ENCODE measurements at places on chromosomes 6 and 20. TPM values are rescaled to one million over a fixed set of nuclear protein-coding genes. Genes with fewer than 3 reads are reported as not detected.

DAAM2 gene
- total RNA-seq = not detected

DNA sequence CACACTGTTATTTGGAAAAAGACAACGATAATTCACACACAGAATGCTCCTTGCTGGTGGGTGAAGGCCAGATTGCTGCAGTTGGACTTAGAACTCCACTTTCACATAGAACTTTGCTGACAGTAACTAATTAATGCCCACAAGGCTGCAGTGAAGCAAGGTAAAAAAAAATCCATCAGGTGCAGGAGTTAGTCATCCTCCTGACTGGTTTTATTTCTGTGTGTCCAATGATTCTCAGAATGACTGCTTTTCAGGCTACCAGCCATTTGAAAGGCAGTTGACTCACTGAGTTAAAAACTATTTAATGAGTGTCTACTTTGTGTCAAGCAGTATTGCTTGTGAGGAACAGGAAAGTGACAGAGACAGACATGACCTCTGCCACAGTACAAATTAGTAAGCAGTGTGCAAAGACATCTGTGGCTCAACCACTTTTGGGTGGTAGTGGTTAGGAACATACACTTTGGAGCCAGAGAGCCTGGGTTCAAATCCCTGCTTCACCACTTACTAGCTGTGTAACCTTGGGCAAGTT, 41.9 kb downstream of the ELOVL5 start:
- no peak for DNase-seq

IL20RA gene
- not detected for total RNA-seq

SEMG1 gene
- total RNA-seq = not detected

HLA-DQA2 gene
- total RNA-seq = 173 TPM

DNA sequence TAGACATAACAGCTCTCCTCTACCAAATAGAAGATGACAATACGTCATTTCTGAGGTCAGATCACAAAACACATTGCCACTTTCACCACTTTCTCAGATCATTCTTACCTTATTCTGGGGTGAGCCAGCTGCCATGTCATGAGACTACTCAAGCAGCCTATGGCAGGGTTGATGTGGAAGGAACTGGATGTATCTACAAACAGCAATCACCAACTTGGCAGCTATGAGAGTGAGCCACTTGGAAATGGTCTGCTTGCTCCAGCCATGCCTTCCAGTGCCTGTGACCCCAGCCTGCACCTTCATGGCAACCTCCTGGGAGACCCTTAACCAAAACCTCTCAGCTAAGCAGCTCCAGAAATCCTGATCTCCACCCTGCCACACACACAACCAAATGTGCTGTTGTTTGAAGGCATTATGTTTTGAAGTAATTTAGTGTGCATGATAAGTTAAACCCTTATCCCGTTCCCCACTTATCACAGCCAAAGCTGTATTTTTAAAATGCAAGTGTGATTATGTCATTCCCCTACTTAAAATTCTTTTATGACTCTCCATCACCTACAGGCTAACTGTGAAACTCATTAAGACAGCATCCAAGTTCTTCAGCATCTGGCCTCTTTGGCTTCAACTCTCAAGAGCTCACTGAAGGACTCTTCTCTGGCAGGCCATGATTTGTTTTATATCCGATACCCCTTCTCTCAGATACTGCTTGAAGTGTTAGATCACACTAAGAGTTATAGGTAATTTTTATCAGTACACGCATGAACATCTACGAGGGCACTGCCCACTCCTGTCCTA, 150.6 kb downstream of the LY86 start:
- DNase-seq = no peak

DNA sequence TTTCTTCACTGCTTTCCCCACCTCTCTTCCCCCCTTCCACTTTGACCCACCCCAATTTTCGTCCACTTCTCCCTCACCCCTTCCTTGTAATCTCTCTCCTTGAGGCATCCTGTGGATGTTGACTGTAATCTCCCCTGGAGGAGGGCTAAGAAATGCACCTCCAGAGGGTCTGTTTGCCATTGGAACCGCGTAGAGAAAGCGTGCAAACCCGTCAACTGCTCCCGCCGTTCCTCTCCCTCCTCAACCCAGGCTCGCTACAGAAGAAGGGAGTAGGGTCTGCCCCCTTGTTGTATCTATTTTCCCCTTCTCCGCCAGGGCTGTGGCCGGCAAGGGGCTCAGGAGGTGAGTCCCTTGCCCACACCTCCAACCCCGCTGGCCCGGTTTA, 502 bp upstream of the HTR1E start:
- no peak for DNase-seq

DNA sequence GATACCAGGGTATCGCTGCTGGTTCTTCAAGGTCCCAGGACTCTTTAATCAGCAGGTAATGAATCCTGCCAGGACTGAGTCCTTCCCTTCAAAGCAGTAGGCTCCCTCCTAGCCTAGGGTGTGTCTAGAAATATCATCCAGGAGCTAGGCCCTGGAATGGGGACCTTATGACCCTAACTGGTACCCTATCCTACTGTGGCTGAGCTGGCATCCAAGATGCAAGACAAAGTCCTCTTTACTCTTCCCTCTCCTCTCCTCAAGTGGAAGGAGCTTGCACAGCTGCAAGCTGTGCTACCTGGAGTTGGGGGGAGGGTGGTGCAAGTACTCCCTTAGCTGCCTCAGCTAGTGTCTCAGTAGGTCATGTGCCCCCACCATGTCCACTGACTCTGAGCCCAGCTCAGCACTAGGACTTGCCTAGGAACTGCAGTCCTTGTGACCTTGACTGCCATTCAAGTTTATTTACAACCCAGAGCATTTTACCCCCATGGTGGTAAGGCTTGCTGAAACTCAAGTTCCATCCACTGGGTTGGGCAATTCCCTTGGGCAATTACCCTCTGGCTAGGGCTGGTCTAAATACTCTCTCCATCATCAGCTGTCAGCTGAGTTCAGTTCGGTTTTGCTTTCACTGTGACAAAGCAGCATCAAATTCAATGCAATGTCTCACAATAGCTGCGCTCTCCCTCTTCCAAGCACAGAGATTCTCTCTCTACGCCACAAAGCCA, 48.4 kb upstream of the TOP1 start:
- no peak for DNase-seq
